CD4-positive, alpha-beta T cell treated with Interleukin-6 at 100 ng/mL for 8 hours (primary cell): ENCODE measurements at places on chromosomes 11 and 22.

DNA sequence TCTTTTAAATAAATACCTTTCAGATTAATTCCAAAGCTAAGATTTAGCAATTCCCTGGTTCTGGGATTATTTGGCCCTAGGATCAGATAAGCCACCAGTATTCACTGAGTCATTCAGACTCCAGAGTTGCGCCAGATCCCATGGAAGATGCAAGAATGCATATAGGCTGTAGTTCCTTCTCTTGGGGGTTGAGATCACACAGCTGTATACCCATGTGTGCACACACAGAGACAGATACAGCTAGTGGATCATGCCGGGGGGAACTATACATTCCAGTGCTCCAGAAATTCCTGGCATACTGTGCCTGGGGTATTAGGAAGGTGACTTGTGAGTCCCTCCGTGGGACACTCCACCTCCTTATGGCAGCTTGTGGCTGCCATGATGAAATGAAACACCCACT, 75.4 kb downstream of the ZBTB16 start:
- DNase-seq, result no peak

DNA sequence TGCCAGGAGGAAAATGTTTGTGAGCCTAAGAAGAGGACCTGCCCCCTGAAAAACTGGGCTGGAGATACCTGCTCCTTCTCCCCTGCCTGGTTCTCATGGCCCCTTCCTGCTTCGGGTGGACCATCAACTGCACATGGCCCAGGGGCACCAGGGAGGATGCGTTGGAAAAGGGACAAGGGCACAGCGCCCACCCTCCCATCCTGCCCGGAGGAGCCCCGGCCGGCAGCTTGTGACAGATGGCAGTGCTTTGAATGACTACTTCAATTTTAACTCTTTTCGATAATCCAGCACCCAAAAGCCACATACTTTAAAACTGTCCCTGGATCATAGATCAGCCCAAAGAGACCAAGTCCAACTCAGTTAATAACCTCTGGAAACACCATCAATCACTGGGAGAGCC, 135.8 kb upstream of the NECTIN1 start:
- no peak for DNase-seq

DNA sequence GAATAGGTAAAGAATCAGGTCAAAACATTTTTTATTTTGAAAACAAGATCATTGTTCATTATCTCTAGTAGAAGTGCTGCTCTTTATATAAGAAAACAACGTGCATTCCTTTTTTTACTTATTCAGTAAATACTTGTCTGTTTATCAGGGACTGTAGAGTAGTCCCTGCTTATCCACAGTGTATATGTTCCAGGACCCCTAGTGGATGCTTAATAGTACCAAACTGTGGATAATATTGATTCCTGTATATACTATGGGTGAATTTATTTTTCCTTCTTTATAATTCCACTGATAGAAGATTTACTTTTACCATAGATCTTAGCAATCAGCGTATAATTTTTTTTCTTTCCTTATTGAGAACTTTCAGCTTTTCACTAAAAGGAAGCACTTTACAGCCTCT, 32.6 kb downstream of the CEP295 start:
- DNase-seq, result no peak

DNA sequence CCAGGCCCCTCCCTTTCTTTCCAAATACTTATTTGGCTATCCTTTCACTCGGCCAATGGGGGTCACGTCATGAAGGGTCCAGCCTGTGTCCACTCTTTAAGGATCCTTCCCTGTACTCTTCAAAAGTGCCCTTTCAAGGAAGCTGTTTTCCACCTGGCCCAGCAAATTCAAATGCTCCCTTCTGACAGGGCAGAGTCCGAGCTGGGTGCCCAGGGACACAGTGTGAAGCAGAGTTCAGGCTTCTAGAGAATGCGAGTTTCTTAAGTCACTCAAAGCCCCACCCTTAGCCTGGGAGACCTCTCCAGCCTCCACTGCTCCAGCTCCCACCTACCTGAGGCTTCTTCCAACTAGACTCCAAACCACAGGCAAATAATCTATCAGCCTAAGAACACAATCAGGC, 5.5 kb upstream of the APOA1 start:
- DNase-seq, result no peak

DNA sequence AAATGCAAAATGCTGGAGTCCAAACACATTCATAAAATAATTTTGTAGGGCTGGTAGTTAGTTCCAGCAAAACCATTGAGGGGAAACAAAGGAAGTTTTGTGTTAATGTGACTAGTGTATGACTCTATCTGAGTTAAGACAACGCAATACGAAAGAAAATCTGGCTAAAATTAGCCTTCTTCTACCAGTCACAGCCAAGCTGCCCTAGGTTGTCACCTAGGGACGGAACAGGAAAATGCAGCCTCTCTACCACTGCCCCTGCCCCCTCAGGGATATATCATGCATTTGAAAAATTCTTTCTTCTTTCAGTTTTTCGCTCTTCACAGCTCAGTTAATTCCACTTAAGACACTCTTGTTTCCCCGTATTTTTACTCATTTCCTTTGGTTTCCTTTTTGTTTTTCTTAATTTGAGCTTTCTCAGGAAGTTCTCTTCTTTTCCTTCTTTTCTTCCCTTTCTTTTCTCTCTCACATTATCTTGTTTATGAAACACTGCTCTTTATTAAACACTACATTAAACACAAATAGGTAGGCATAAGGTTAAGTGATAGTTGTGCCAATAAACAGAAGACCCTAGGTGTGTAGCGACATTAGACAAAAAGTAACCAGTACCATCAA, 30.6 kb downstream of the KIRREL3 start:
- no peak for DNase-seq

DNA sequence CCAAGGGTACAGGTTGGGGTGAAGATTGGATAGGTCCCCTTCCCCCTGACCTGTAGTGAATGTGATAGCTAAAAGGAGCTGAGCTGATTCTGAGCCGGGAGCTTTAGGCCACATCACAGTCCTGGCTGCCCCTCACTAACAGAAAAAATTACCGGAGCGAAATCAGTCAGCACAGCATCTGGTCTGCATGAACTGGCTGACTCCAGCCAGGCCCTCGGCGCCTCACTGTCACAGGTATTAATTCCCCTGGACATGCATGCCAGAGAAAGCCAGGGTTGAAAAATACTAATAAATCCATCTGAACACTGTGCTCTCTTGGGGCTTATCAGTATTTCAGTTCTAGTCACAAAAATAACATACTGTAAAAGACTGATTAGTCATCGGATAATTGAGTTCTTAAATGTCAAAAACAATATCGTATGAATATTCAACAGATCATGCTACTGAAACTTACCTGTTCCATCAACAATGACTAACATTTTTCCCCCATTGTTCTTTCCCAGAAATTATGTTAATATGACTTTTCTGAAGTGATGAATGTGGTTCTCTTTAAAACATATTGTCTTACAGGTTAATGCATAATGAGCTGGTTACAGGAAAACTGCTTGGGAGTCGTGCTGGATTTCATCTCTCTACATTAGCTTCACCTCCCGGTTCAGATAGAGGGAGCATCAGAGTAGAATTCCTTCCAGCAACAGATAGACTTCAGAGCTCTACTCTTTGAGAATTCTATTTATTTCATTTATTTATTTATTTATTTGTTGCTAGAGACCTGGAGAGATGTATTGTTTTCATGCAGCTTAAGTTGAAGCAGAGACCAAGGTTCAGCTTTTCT, 387.7 kb downstream of the NXPE2 start:
- DNase-seq, result no peak

DNA sequence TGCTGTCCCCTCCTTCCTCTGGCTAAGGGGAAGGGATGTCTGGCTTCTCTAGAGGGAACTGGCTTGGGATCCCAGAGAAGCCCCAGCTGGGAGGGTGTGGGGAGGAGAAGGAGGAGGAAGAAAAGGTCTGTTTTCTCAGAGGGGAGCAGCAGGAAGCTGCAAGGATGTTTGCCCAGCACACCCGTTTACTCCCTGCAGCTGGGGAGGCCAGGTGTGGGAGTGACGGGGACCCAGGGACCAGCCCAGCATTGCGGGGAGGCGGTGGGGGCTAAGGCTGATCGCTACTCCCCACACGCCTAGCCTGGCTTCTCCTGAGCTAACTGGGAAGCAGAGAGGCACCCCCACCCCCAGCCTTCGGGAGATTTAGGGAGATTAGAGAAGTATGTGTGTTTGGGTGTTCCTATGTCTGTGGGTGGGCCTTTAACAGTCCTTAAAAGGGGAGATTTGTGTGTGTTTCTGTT, 3.9 kb downstream of the CREB3L1 start:
- no peak for DNase-seq

- no peak for DNase-seq
Measured at GRCh38 chr11:133723056-133723455, 122.3 kb downstream of the SPATA19 start.

GRCh38 chr22:35258191-35258988, 1.1 kb downstream of the HMGXB4 start:
- no peak for DNase-seq

- DNase-seq, result no peak
Measured at GRCh38 chr22:36327922-36328551, 59.7 kb downstream of the MYH9 start.

DNA sequence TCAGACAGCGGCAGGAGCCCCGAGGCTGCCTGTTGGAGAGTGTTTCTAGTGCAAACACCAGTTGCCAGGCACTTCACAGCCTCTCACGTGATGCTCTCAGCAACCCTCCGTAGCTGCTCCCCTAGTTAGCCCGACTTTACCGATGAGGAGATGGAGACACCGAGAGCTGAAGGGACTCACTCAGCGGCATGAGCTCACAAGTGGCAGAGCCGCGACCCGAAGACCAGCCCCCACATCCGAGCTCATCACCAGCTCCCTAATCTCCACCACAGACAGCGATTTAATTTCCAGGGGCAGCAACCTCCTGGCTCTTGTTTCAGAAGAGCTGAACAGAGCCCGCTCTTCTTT, 28.7 kb upstream of the RTL6 start:
- no peak for DNase-seq

DNA sequence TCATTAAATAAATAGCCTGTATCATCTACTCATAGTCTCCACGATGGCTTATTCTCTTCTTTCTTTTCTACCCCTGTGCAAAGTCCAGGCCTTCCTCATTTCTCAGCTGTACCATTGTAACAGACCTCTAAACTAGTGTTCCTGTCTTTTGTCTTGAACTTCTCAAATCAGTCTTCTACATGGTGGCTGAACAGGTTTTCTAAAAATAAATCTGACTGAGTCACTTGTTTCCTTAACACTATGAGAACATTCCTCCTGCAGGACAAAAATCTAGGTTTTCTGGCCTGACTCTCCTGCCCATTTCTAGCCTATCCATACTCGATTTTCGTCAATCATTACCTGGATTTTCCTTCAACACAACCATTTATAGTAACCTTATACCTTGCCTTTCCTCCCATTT, 1080.8 kb upstream of the TENM4 start:
- DNase-seq, result no peak

DNA sequence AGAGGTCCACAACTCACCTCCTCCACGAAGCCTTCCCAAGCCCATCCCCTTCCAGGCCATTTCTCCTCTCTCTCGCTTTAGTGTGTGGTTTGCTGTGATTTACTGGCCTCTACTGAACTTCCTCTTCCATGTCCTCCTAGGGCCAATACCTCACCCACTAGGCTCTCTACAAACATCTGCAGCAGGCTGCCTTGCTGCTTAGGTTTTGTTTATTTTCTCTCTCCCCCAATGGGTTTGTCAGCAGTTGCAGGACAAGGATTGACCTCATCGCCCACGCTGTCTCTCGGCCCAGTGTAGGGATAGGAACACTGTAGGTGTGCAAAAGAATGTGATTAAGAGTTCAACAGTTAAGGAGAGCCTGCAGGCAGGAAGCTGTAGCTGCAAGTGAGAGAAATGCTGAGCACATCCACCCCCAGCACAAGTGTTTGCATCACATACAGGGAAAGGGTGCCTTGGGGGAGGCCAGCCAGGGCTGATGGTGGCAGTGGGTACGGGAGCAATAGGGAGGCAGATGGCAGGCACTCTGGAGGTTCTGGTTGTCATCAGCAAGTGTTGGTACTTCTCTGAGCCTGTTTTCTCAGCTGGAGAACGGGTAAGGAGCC, 1.4 kb downstream of the PC start:
- no peak for DNase-seq

GRCh38 chr11:67516806-67517205, 6.4 kb downstream of the CABP2 start:
- DNase-seq, result no peak

- no peak for DNase-seq
Measured at GRCh38 chr22:49086606-49087157, 741.0 kb downstream of the BRD1 start.

- DNase-seq, result no peak
Measured at GRCh38 chr22:39080052-39080762, 3.1 kb downstream of the APOBEC3G start.

DNA sequence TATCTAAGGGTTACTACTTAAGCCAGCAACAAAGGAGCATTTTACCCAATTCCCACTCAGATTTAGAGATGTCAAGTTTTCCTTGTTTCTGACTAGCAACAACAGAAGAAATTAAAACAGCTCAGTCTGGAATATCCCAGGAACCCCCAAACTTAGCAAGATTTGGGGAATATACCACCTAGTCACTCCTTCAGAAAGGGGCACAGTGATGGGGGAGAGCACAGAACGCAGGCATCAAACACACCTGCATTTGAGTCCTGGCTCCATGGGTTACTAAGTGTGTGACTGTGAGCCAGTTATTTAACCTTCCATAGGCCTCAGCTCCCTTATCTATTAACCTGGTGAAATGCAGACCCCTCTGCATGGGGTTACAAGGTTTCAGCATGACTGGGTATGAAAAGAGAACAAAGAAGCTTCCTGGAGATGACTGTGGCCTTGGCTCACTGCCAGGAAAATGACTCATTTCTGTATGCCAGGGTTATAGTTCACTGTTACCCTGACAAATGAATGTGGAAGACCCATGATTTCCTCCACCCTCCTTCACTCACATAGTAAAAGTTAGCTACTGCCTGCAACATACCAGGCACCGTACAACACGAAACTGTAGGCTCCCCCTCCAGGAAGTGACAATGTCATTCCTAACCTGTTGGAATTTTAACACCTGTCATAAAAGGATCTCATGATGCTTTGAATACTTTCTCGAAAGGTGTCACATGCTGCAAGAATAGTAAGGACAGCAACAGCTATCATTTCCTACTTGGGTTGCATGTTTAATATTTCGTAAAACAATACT, 79.6 kb downstream of the ME3 start:
- peak; percentile 71 for DNase-seq

DNA sequence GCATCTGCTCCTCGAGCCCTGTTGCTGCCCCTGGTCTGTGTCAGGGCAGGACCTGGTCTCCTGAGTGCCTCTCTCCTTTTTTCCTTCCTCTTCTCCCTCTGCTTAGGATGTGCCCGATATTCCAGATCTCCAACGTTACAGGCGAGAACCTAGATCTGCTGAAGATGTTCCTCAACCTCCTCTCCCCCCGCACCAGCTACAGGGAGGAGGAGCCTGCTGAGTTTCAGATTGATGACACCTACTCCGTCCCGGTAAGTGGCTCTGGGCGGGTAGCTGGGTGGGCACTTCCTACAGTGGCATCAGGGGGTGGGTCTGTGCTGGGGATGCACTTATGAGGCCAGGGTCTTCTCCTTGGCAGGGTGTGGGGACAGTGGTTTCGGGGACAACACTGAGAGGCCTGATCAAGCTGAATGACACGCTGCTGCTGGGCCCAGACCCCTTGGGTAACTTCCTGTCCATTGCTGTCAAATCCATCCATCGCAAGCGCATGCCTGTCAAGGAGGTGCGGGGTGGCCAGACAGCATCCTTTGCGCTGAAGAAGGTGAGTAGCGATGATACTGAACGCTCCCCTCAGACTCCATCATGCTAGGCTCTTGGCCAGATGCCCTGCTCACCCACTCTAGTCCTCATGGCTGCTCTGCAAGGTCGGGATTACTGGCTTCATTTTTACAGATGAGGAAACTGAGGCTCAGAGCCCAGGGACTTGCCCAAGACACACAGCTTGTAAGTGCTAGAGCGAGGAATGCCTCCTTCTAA, 20.3 kb downstream of the GTPBP1 start:
- no peak for DNase-seq

GRCh38 chr11:124633355-124633754, 10.7 kb downstream of the TBRG1 start:
- no peak for DNase-seq
